ENCODE measurements at places on chromosomes 11 and 22.

DNA sequence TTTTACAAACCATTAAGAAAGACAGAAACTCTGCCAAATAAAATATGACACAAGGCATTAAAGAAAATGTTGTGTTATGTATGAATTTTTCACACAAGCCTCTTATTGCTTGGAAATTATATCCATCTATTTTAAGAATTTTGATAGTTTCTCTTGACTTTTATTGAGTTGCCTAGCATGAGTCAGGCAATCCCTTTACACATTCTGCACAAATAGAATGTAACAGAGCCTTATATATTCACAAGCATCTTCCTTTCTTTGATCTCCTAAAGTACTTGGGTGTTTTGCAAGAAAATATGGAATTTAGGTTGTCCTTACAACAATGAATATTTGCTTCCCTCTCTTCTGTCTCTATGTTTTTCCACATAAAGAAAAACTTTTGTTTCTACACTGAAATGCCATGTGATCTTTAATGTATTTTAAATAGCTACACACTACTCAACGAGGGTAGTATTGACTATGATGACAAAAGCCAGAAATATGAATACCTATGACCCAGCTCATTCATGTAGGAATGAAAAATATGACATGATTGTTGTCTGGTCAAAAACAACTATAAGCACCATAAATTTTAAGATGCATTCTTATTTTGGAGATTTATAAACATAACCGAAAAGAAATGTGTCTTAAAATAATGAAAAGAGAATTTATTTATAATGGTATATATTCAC is 398.8 kb downstream of the GUCY1A2 start:
- DNase-seq, result no peak

- no peak for DNase-seq
These were observed 13.1 kb upstream of the ABCC8 start for GRCh38 chr11:17489751-17490150.

- DNase-seq, result no peak
These were observed 26.7 kb upstream of the TOLLIP start for GRCh38 chr11:1335811-1336761.

- no peak for DNase-seq
These were observed 76.0 kb downstream of the EIF3M start for GRCh38 chr11:32659672-32660071.

DNA sequence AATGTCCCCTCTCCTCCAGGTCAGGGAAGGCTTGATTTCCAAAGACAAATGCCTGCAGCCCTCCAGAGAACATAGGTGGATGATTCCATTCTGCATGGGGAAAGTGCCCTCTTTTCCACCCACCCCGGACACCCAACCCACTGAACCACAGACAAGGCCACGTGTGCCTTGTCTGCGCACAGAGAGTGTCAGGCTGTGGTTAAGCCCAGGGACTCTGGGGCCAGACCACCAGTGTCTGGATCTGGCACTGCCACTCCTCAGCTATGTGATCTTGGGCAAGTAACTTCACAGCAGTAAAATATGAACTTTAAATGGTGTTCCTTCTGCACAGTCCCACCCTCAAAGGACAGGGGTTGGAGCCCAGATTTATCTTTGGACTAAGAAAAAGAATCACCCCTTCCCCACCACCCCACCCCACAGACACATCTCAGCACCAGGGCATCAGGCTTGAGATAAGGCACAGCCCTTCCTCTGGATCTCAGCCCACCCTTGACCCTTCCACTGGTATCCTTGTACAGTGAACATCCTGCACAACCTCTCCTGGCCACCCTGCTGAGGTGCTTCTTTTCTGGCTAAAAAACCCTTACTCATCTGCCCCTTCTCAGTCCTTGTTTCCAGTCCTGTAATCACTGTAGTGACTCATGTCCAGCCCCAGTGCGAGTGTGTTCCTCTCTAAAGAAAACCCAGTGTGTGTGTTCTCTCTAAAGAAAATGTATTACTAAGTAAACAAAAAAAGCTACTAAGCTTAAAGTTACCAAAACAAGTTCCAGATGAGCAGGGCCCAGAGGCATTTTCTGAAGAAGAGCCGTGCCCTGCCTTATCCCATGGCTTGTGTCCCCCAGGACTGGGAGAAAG is 1.9 kb upstream of the PTGDR2 start:
- DNase-seq, result no peak

DNA sequence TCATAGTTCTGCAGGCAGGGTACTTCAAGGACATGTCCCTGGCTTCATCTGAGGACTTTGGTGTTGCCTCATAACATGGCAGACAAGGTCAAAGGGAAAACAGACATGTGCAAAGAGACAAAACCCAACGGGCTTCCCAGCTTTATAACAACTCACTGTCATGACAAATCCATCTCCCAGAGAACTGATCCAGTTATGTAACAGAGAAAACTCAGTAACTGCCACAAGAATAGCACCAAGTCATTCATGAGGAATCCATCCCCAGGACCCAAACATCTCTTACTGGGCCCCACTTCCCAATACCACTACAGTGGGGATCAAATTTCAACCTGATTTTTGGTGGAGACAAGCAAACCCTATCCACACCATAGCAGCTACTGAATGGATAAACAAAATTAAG is 13.0 kb downstream of the OR52N4 start:
- DNase-seq, result no peak

- no peak for DNase-seq
These were observed 455.8 kb downstream of the MIAT start for GRCh38 chr22:27113211-27113635.

DNA sequence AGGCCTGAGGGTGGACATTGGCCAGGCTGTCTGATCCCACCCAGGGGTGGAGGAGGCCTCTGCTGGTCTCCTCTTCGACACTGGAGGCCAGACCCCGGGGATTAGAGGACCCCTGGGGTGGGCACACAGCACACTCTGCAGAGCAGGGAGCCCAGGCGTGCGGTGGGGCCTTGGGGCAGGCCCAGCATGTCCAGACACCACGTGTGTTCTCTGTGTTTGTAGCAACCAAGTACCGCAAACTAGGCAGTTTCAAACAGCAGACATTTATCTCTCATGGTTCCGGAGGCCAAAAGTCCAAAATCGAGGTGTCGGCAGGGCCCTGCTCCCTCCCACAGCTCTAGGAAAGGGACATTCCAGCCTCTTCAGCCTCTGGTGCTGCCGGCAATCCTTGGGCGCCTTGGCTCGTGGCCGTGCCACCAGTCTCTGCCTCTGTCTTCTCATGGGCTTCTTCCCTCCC is 1.5 kb downstream of the PANX2 start:
- no peak for DNase-seq

GRCh38 chr11:19772480-19772879 is 59.8 kb downstream of the NAV2 start:
- DNase-seq, result no peak

DNA sequence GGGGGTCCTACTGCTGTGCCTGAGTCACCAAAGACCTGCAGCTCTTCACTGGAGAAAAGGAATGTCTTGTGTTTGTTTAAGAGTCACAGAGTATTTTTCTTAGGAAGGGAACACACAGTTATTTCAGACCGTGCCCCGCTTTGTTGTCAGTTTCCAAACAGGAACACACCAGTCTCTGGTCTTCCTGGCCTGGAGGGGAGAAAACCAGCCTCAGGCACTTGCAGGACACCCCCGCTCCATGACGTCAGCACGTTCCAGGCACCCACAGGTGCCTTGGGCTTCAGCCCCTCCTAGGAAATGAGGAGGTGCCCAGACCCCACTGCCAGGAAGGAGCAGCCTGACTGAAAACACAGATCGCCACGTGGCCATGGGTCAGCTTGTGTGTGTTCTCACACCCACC is 5.4 kb downstream of the DEAF1 start:
- DNase-seq, result no peak

GRCh38 chr11:70289582-70289981 is 19.1 kb downstream of the PPFIA1 start:
- no peak for DNase-seq

DNA sequence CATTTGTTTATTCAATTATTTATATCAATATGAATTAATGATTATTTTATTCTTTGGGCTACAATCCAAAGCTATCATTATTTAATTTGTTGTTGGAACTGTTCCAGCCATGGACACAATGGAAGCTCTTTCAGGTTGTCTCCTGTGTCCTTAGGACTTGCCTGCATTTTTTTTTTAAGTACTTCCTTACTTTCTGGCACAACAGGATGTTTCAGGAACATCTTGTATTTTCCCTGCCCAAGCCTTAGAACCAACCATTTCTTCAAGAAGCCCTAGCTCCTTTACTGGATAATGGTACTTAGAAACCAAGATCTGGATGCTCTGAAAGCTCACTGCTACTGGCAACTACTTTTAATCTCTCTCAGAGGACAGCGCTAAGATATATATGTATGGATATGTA is 57.8 kb upstream of the CLNS1A start:
- DNase-seq, result no peak

DNA sequence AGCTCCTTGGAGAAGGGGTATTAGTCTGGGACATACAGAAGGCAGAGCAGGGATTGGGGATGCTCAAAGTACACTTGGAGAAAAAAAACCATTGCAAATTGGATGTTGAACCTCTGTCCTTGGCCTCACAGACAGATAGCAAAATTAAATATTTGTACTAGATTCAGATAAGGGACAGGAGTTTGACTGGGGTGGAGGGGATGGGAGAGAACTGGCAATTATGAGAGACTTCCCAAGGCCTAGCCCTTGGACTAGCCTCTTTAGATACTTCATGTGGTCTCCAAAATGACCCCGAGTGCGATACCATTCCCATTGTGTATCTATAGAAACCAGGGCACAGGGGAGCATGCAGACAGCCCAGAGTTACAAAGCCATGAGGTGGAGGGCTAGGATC is 15.5 kb downstream of the DGAT2 start:
- DNase-seq, result no peak

- no peak for DNase-seq
These were observed 35.6 kb downstream of the AMPD3 start for GRCh38 chr11:10490398-10491241.

GRCh38 chr22:19201869-19202798 is 23.6 kb upstream of the SLC25A1 start:
- DNase-seq, result no peak

GRCh38 chr11:57649826-57650738 is at the start of gene YPEL4:
Gene YPEL4, minus strand, starts transcription at chr11:57649912. Its CDS starts 2,805 bp downstream, at chr11:57647107.
- peak; percentile 46 for DNase-seq

GRCh38 chr11:88297421-88297820 is 40.1 kb downstream of the CTSC start:
- DNase-seq, result no peak

- no peak for DNase-seq
These were observed 588.2 kb downstream of the BRD1 start for GRCh38 chr22:49239264-49240015.

DNA sequence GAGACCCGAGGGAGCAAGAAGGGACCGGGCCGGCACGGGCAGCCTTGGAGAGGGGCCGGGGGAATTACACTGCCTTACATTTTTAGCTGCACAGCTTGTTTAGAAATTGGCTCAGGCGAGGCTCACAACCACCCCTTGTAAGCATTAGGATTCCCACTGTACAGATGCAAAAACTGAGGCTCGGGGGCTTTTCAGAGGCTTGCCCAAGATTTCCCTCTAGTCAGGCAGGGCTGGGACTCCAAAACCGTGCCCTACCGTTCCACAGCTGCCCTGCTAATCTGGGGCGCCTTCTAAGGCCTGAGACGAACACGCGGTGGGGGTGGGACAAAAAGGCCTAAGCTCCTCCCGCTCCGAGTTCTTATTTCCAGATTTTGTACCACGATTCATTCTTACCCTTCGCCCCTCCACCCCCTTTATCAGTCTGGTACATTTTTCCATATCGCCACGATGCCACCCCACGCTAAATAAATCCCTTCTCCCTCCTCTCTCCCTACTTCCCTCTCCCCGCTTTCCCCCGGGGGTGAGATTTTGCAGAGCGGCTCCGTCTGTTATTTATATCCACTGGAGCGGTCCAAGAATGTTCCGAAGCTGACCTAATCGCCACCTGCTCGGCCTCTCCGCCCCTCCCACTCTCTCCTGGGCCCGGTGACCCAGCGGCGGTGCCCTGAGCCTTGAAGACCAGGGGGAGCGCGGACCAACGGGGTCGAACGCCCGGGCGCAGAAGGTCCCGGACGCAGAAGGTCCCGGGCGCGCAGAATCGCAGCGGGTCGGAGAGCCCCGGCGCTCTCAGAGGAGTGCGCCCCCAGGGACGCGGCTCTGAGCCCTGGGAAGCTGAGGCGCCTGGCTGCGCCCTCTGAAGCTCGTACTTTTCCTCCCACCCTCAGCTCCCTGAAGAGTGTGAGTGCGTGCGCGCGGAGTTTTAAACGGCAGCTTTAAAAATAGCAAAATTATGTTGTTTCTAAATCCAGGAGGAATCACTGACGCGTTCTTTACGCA is 764 bp upstream of the PACSIN3 start:
- DNase-seq, result no peak

DNA sequence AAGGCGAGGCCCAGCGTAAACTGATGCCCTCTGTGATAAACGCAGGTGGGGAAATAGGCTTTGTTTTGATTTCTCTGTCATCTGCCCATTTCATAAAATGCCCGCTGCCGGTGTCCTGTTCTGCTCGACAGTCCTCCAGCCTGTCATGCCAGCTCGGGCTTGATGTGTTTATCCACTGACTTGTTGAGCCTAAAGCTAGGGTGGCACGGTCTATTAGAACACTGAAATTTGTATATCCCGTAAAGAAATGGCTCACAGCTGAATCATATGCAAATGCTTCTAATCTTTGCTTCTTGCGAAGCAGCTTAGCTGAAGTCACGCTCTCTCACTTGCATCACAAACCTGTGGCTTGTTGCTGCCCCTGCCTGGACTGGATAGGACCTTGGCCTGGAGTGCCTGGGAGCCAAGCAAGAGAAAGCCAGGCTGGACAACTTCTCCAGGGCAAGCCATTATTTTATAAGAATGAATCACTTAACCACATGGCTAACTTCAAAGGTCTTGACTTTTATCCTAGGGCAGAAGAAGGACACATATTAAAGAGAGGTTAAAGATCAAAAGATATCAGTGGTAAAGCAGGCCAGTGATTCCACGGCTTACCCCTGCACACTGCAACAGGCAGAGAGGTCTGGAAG is 33.1 kb downstream of the EHF start:
- no peak for DNase-seq

GRCh38 chr11:78039919-78040671 is 17.0 kb upstream of the KCTD14 start:
- DNase-seq, result no peak

- no peak for DNase-seq
These were observed 20.3 kb downstream of the MMP20 start for GRCh38 chr11:102604875-102605274.

DNA sequence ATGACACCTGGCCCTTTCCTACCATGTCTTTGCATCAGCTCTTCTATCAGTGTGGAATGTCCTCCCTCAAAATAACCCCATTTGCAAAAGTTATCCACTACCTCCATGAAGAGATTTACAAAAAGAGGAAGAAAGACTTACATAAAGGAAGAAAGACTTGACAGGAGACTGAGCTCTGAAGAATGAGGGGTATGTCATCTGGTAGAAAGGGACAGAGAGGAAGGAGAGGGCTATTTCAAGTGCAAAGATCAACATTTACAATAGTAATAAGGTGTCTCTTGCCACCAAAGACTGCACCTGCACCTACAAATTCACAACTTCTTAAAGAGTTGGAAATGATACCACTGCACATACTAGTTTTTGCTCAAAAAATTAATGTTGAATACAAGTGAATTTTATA is 18.2 kb downstream of the PAK1 start:
- no peak for DNase-seq

Data from activated CD8-positive, alpha-beta memory T cell treated with anti-CD3 and anti-CD28 coated beads for 1 hour (primary cell).